ENCODE measurements at places on chromosomes 1 and 21.

DNA sequence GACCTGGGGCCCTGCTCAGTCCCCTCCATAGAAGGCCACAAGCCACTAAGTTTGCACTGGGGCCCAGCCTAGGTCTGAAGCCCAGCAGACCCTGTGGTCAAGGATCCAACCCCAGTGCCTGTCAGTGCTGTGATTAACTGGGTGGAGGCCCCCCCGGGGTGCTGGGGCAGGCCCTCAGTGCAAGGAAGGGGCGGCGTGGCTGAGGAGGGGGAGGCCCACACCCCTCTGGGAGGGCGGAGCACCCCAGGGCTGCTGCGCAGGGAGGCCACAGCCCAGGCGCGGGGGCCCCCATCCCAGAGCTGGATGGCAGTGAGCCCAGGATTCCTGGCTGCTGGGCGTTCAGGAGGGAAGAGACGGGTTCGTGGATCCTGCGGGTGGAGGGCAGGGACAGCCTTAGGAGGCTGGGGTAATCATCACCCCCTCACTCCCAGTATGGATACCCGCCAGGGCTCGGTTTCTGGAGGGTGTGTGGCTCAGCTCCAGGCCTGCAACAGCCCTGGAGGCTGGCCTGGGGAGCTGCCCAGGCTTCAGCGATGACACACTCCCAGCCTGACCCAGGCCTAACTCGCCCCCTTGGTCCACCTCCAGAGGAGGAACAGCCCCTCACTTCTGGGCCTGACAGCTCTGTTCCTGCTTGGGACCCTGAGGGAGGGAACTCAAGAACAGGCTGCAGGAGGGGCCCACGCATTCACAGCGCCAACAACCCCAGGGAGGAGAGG lies 890 bp downstream of the GJC2 start:
- no peak for DNase-seq

DNA sequence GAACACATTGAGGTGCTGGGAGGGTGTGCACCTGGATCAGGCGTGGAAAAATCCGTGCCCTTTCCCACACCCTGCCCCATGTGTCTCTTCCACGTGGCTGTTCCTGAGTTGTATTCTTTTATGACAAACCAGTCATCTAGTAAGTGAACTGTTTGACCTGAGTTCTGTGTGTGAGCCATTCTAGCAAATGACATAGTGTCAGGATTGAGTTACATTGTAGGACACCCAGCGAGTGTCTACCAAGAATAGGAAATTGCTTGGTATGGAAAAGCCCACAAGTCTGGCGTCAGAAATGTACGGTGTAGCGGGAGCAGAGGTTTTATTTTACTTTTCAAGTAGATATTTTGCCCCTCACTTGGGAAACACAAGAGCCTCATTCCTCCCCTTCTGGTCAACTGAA lies 1.2 kb upstream of the MRAP start:
- DNase-seq: no peak

DNA sequence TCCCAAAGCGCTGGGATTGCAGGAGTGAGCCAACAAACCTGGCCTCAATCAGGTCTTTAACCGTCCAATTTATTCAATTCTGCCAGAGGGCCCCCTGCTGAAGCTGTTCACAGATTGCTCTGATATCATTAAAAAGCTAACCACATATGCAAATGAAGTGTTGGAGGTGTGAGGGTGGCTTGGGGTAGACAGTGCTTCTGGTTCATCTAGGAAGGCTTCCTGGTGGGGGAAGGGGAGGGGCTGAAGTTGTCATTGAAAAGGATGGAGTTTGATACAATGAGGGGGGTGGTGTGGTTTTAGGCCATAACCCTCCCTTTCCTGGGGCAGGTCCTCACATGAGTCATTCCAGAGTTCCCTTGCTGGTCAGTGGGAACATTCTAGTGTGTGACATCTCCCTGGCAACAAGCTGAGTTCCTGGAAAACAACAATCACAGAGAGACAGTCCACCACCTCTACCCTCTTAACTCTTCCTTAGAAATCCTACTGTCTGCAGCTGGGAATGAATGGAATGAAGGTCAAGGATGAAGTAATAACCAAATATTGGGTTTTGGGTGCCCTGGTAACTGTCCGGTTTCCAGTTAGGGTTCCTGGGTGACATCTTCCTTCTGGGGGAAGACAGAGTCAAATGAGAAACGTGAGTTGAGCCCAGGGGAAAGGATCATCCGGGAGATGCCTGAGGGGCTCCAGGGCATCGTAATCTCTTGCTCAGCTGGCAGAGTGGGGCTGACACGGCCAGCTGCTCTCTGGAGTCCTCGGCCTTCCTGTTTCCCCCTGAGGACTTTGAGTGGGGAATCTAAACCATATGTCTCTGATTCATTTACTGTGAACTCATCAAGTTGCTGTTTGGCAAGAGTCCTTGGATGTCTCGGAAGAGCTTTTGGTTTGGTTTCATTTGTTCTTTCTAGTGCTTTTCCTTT lies 32.2 kb downstream of the BATF3 start:
- DNase-seq: no peak

GRCh38 chr1:4312024-4312423 lies 342.4 kb upstream of the AJAP1 start:
- no peak for DNase-seq

GRCh38 chr1:247390116-247390791 lies 25.7 kb upstream of the NLRP3 start:
- peak; percentile 60 for DNase-seq

DNA sequence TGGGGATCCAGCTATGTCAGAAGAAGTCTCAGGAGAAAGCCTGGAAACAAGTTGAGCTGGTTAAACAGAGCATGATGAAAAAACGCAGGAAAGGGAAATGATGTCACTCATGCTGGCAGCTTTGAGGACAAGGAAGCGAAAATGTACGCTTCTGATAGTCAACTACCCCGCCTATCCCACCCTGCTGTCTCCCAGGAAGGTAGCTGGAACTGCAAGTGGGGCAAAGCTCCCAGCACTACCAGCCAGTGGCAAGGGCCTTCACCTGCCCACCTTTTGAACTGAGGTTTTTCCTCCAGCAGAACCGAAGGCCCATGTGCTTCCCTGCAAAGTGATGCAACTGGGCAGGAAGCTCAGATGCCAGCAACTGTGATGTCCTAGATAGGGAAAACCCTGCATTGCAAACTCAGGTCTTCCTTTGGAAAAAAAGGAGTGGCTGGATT lies 6.3 kb upstream of the IL20 start:
- DNase-seq: no peak

DNA sequence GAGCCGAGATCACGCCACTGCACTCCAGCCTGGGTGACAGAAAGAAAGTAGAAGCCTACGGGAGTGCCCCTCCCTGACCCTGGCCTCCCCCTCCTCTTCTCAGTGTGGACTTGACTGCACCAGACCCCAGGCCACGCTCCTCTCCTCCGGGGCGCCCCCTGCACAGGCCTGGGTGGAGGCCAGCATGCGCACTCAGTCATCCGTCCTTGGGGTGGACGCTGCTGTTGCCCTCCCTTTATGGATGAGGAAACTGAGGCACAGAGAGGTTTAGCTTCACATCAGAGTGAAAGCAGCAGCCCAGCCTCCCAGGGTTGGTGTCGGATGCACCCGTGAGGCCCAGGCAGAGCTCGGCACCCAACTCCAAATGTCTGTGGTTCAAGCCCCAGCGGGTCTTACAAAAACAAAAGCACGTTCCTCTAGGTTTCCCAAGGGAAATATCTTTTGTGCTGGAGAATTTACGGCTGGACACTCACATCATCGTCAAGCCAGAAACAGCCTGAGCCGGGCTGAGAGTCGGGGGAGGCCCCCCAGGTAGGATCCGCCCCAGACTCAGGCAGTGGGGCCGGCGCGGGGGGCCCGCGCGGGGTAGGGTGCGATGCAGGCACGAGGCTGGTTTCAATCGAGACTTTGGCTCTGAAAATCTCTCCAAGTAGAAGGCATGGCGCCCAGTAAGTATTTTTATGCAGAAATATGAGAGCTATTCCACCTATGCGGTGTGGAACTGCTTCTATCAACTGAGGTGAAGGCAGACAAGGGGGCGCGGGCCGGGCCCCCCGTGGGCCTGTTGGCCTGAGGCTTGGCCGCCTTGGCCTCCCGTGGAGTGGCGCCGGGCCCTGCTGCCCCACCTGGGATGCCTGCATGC lies 36.6 kb downstream of the MORN1 start:
- DNase-seq: no peak

- no peak for DNase-seq
These were observed 63.0 kb downstream of the NR5A2 start for GRCh38 chr1:200090252-200091159.

- no peak for DNase-seq
These were observed 223.3 kb downstream of the PTPRU start for GRCh38 chr1:29459620-29459945.

- DNase-seq: no peak
These were observed 1.3 kb upstream of the NRIP1 start for GRCh38 chr21:15066123-15066575.

- DNase-seq: no peak
These were observed 22.5 kb upstream of the SIKE1 start for GRCh38 chr1:114803001-114803400.

- DNase-seq: no peak
These were observed 200.0 kb downstream of the PTPRU start for GRCh38 chr1:29436181-29436785.

GRCh38 chr21:44872649-44873355 lies 688 bp downstream of the PTTG1IP start:
- no peak for DNase-seq

DNA sequence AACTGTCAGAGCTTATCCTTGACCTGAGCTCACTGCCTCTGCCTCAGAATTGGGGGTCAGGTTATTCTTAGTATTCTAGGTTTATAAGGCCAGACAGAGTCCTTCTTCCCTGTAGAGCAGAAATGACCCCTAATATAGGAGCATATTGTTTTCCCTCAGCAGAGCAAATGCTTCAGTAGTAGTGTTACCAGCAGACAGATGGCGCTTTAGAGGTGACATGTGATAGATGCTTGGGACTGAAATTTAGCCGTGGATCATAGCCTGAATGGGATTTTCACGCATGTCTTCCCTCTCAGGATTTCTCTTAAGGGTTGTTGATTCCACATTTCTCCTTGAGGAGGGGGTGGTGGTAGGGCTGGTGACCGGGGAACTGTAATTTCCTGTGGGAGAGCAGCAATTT lies 24.5 kb downstream of the ADARB1 start:
- DNase-seq: no peak

GRCh38 chr1:167629681-167630567 lies at the start of gene RCSD1:
Gene RCSD1 (plus strand): TSS chr1:167630232. CDS start chr1:167630424, 192 bp downstream.
- no peak for DNase-seq

GRCh38 chr1:33093004-33093403 lies 12.1 kb downstream of the AZIN2 start:
- no peak for DNase-seq

- DNase-seq: no peak
These were observed 33.3 kb downstream of the TMEM51 start for GRCh38 chr1:15186846-15187151.

GRCh38 chr21:28604946-28605537 lies 387.6 kb downstream of the LTN1 start:
- no peak for DNase-seq

DNA sequence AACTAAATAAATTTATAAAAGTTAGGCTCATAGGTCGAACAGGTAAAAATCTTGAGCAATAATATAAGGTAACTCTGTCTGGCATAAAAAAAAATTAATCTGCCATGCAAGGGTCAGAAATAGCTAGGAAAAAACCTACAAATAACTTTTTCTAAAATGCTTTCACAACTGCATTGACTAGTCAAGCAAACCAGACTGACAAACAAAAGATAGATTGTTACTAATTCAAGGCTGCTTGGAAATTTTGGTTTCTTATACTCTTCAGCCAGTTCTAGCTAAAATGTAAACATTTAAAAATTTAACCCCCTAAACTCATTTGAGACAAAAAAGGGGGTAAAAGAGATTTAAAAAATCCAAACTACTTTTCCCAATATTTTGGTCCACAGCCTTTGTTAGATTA lies 40.8 kb downstream of the S100A10 start:
- no peak for DNase-seq

DNA sequence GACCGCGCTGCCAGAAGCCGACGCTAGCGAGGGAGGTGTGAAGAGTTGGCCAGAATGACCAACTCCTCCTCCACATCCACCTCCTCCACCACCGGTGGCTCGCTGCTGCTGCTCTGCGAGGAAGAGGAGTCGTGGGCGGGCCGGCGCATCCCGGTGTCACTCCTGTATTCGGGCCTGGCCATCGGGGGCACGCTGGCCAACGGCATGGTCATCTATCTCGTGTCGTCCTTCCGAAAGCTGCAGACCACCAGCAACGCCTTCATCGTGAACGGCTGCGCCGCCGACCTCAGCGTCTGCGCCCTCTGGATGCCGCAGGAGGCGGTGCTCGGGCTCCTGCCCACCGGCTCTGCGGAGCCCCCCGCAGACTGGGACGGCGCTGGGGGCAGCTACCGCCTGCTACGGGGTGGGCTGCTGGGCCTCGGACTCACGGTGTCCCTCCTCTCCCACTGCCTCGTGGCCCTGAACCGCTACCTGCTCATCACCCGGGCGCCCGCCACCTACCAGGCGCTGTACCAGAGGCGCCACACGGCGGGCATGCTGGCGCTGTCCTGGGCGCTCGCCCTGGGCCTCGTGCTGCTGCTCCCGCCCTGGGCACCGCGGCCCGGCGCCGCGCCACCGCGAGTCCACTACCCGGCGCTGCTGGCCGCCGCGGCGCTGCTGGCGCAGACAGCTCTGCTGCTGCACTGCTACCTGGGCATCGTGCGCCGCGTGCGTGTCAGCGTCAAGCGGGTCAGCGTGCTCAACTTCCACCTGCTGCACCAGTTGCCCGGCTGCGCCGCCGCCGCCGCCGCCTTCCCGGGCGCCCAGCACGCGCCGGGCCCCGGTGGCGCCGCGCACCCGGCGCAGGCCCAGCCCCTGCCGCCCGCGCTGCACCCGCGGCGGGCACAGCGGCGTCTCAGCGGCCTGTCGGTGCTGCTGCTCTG lies 1.2 kb downstream of the GPR88 start:
- DNase-seq: no peak

GRCh38 chr1:101376121-101377083 lies 139.6 kb downstream of the S1PR1 start:
- no peak for DNase-seq

DNA sequence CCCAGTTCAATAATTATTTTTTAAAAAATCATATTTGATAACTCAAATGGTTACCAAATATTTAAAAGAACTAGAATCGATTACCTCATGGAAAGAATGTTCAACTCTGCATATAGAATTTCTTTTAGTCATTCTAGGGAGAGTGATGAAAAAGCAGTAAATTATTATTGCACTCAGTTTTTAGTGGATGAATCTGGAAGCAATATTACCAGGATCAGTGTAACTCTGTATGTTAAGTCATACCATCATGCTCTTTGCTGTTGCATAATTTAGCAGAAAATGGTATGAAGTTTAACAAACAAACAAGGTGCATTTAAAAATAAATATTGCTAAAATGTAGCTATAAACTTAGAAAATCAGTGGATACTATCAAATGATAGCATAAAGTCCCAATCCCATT lies 46.1 kb upstream of the ARHGAP29 start:
- DNase-seq: no peak

GRCh38 chr1:7491109-7491817 lies 279.8 kb upstream of the VAMP3 start:
- no peak for DNase-seq

- no peak for DNase-seq
These were observed 44.9 kb downstream of the GADD45A start for GRCh38 chr1:67729872-67730271.

GRCh38 chr1:71422221-71422620 lies 341.4 kb upstream of the ZRANB2 start:
- DNase-seq: no peak

- no peak for DNase-seq
These were observed 9.9 kb upstream of the DIPK1A start for GRCh38 chr1:92970990-92971689.

All from activated CD8-positive, alpha-beta memory T cell treated with anti-CD3 and anti-CD28 coated beads for 1 hour (primary cell).